ENCODE measurements at places on chromosomes 7 and 10.

DNA sequence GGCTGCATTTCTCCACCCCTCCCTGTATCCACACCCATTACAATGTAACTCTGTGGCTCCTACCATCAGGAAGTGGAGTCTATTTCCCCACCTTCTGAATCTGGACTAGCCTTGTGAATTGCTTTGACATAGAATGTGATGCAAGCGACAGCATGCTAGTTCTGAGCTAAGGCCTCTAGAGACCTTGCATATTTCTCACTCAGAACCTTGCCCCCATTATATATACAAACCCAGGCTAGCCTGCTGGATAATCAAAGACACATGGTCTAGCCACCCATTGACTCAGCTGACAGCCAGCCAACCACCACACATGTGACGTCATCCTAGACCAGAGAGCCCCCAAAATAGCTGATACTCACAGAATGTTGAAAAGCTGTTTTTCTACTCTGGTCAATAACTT, 77.9 kb downstream of the CCDC71L start:
- no peak for DNase-seq

- DNase-seq, result no peak
Measured at GRCh38 chr7:22860784-22861482, 38.3 kb upstream of the TOMM7 start.

- no peak for DNase-seq
Measured at GRCh38 chr7:7719236-7719635, 829 bp upstream of the RPA3 start.

GRCh38 chr7:149638566-149639320, 134.6 kb downstream of the ZNF467 start:
- DNase-seq, result no peak

DNA sequence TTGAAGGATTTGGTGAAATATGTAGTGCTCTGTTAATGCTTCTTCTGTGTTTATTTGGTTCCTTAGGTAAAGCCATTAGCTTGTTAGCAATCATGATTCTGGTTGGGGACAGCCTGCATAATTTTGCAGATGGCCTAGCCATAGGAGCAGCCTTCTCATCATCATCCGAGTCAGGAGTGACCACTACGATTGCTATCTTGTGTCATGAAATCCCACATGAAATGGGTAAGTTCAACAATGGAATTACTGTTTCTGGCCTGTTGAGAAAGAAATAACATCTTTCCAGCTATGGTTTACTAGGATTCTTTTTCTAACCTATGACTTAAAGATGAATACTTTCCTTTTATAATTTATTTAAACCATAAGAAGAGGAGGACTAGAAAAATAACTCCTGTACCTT, 48.9 kb downstream of the SLC39A12 start:
- DNase-seq, result no peak

GRCh38 chr10:29276251-29276850, 12.5 kb upstream of the LYZL1 start:
- no peak for DNase-seq

- no peak for DNase-seq
Measured at GRCh38 chr10:100775386-100775785, 30.0 kb downstream of the PAX2 start.

GRCh38 chr7:29454899-29455451, 108.7 kb upstream of the PRR15 start:
- DNase-seq, result no peak

DNA sequence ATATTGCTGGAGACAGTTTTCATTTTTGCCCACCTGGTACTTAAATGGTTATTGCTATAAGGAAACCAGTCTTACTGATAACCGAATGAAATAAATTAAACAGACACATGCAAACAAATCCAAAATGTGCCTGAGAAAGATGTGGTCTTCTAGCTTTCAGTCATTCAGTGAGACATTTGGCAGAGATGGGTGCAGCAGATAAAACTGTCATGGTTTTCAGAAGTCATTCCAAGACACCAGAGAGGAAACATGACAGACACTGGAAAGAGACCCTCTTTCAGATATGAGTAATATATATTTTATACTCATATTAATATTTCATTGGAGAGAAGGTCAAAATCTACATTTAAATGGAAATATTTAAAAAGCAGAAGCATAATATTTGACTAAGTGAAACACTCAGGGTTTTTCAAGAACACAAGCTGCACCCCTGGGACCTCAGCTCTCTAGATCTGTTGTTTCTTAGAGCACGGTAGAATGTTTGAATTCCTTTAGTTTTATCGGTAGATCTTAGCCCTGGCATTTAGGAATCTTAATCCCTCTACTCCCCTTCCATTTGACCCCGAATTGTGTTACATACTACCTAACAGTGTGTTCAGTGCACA, 246.1 kb downstream of the AUTS2 start:
- no peak for DNase-seq

- no peak for DNase-seq
Measured at GRCh38 chr7:11716185-11716584, 115.8 kb downstream of the THSD7A start.

DNA sequence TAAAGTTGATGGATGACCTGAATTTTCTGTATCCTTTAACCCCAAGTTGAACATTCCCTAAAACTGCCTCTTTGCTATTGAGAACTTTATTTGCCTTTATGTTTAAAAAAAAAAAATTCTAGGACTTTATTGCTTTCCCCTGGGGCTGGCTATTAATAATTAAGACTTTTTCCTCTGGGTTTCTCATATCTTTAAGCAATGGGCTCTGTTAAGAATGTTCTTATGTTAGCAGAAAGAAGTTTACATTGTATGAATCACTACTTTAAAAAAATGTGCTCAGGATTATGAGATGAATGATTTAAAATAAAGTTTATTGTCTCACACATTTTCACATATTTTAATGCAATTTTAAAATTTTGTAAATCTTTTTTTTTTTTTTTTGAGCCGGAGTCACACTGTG, 19.5 kb downstream of the TAX1BP1 start:
- DNase-seq, result no peak

DNA sequence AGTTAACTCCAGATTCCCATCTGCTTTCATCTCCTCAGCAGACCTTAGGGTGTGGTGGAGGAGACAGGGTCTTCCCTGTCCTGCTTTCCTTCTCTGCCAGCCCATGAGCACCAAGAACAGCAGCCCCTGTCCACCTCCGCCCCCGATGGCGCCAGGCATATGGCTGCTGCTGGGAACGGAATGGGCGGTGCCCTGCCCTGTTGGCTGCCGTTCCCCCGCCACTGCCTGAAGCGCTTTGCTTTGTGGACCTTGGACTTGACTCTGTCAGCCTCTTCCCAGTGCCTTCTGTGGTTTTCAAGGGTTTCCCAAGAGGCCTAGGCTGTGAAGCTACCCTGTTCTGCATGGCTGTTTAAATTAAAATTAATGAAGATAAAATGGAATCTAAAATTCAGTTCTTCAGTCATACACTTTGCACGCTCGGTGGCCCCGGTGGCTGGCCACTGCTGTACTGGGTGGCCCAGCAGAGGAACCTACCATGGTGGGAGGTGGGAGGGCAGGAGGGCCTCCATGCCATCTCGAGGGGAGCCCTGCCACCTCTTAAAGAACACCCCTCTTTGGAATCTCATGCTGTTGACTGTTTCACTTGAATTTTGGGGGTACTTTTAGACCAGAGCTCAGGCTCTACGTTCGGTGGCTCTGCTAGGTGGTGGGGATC, 78.7 kb downstream of the NKX6-2 start:
- no peak for DNase-seq

GRCh38 chr10:129305046-129305445, 162.0 kb upstream of the MGMT start:
- DNase-seq, result no peak

DNA sequence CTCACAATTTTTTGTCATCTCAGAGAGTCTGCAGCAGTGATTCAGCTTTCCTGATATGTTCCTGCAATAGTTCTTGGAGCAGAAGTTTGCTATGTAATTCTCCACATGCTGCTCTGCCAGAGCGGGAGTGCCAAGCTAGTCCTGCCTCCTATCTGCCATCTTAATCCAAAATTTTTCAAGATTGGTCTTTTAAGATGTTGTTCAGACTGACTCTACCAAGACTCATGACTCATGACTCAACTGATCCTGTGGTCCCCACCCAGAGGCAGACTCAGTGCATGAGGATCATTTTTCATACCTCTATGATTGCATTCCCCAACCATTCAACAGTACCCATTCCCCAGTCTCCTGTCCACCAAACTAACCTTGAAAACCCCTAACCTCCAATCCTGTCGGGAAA, 470.8 kb downstream of the INHBA start:
- DNase-seq, result no peak

- DNase-seq, result no peak
Measured at GRCh38 chr7:151390598-151391357, 19.1 kb downstream of the WDR86 start.

- no peak for DNase-seq
Measured at GRCh38 chr10:44186150-44186549, 198.7 kb downstream of the CXCL12 start.

GRCh38 chr10:132062641-132063390, 2.9 kb upstream of the JAKMIP3 start:
- DNase-seq, result no peak

DNA sequence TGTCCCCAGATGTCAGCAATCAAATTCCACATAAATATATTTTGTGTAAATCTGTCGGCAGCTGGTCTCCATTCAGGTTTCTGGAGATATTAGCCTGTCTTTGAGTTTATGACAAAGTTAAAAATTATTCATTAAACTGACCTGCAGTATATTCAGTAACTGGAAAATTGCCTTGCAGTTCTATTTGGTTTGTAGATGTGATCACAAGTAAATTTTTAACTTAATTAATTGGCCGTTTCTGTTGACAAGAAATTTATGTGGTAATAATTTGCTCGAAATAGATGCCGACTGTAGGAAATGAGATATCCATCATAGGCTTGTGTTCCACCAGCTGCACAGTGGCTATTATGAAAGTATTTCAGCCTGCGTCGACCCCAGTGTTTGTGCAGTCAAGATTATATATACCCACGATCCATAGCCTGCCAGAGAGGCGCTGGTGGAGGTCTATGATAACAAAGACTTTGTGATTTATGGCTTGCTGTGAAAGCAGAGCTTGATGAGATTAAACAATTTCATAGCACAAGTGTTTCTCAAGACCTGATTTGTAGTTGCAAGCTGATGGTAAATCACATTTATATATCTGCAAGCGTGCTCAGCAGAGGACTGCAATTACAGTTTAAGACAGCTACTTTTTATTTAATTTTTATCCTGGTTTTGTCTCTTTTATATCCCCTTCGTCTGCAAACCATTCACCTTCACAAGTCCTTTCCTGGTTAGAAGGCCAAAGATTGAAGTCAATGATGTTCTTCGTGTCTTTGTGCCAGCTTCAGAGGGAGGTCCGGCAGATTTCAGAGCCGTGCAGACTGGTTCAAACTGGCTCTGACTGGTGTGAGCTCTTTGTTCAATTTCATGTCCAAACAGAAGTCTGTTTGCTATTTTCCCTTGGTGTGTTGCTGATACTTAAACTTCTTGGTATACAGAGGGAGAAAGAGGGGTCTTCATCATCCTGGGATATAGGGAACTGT, 850.9 kb downstream of the LRMDA start:
- DNase-seq, result no peak

DNA sequence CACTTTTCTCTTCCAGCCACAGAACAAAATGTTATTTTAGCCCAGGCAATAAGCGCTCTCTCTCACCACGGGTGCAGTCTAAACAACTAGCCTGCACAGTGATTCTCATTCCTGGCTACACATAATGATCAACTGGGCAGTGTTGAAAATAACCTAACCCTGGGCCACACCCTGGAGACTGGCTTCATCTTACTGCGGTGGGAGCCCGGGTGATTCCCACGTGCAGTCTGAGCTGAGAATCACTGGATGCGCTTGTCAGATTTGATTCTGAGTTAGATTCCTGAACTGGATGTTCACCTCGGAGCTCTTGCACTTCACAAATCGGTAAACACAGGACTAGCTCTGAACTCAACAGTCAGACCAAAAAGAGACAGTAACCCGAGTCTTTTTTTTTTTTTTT, 14.9 kb downstream of the ZC3HAV1 start:
- DNase-seq, result no peak

DNA sequence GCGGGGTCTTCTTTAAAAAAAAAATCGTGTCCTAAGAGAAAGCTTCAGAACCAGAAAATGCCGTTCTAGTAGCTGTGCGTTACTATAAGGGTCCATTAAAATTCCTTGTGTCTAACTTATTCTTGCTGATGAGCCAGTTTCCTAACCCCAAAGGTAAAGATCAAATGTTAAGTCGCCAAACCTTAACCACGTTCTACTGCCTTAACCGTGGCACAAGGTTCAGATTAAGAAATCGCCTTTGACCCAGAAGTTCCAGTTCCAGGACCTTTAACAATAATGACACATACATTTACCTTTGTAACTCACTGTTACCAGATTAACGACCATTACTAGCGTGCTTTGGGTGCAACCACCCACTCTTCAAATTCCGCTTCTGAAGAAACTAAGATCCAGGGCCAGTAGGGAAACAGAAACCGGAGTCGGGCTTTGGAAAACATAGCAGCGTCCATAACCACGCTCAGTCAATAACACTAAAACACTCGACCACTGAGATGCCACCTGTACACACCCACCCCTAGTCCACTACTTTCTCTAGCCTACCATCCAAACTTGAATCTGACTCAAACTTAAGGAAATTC, 620 bp downstream of the BET1 start:
- no peak for DNase-seq

DNA sequence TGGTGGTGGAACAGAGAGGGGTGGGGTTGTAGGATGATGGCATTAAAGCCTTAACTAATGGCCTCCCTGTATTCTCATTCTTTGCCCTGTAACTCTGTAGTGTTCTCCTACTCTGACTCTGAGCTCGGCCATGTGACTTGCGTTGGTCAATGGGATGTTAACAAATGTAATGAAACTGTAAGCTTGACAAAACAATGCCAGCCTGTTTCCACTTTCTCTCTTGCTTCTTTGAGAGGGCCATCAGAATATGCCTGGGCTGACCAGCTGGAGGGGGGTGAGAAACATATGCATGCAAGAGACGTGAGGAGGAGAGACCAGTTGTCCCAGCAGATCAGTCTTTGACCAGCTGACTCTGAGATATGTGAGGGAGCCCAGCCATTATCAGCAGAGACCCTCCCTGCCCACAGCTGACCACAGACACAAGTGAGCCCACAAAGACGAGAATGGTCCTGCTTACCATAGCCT, 100.6 kb downstream of the ICA1 start:
- DNase-seq, result no peak

DNA sequence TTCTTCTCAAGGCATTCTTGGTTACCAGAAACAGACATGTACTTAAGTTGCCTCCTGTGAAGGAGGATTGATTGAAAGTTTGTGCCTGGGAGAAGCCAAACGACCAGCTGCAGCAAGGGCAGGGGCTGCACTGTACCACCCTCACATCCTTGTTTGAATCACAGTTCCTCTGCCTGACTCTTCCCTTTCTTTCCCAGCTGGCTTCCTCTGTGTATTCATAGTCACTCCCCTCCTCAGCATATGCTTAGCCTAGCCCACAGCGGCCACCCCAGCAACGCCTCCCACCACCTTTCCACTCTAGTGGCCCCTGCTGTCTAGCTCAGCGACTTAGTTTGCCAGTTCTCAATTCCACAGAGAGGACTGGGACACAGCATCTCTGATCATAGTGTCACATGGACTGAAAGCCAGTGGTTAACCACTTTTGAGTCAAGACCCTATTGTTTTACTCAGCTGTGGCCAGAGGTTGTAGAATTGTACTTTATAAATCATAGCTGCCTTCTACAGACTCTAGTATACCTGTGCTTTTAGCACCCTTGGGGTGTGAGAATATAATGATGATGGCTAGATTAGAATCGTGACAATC, 643.0 kb downstream of the SUGCT start:
- DNase-seq, result no peak
